ENCODE measurements at places on chromosomes 1 and 21. TPM values are rescaled to one million over a fixed set of nuclear protein-coding genes. Genes with fewer than 3 reads are reported as not detected.

Gene CLDN8
- polyA plus RNA-seq: 0.64 TPM

Gene SHISAL2A
- polyA plus RNA-seq: 0.89 TPM

Gene PROK1
- polyA plus RNA-seq: 11.1 TPM

Gene TGFB2
- polyA plus RNA-seq: 13.6 TPM

Gene HHAT
- polyA plus RNA-seq: 3.9 TPM

DNA sequence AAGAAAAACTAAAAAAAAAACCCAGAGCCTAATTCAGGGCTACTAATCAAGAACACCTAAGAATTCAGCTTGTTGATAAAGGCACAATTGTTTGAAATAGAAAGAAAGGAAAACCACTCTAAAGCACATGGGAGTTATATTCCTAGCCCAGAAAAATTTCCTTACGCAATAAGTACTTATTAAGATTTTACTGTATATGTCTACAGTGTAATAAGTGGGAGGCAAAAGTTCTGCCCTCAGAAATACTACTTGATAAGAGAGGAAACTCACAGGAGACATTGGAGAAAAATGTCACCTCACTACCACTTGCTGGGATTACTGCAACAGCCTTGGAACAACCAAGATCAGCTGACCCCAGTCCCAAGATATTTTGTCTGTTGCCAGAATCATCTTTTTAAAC is 66.1 kb downstream of the IARS2 start:
- DNase-seq: no peak

DNA sequence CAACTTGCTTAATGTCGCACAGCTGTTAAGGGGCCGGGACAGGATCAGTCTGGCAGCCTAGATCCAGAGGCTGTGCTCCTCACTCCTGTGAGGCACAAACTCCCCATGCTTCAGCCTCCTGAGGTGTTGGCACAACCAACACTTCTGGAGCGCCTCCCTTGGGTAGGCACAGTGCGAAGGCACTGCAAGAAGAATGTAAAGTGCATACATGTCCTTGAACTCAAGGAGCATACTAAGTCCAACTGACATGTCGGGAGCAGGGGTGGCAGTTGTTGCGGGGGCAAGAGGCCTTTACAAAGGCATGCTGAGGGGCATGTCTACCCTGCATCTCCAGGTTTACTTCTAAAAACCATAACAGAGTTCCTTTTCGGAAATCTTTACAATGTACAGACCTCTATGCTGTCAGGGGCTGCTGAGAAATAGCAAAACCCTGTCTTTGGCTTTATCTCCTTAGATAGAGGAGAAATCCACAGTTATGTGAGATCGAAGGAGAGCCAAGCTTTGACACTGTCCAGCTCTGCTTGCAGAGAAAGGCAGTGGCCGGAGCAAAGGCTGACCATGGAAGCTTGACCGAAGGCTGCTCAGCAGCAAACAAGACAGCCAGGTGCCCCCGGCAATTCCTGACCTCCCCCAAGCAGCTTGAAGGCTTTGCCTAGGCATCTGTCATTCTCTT is 93.9 kb downstream of the CDC7 start:
- DNase-seq: no peak

DNA sequence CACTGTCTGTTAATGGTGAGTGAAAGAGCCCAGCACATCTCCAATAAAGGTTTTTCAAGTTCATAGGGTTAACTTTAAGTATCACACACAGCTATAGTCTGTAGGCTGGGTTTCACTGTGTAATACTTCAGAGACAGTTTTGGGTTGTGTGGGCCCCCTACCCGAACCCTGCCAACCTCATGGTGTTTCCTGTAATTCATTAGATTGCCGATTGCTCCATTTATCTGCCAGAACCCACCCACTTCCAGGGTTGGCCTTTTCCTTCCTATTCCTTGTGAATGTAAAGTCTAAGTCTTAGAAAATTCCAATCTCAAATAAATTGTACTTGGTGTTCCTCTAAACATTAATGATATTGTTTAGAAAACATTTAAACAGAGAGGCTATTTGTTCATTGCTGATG is 43.6 kb downstream of the CTTNBP2NL start:
- DNase-seq: no peak

DNA sequence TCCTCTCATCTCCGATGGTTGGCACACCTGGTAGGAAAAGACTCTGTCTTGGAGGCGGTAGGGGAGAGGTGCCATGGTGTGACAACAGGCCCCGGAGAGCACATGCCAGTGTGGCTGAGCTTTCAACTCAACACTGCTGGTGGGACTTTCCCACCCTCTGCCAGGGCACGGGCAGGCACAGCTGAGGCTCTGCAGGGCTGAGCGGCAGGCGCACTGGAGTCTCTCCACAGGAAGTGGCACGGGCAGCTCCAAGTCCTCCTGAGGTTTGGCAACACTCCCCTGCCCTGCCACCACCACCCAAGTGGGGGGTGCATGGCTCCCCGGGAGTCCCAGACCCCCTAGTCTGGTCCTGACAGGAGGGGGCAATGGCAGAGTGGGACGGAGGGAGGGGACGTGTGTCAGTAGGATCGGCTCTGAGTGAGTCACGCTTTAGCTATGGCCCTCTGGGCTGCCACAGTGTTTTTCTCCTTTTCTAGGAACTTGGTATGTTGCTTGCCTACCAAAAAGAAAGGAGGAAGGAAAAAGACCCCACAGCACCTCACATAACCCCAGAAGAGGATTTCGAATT is 27.3 kb upstream of the EVA1B start:
- DNase-seq: no peak

DNA sequence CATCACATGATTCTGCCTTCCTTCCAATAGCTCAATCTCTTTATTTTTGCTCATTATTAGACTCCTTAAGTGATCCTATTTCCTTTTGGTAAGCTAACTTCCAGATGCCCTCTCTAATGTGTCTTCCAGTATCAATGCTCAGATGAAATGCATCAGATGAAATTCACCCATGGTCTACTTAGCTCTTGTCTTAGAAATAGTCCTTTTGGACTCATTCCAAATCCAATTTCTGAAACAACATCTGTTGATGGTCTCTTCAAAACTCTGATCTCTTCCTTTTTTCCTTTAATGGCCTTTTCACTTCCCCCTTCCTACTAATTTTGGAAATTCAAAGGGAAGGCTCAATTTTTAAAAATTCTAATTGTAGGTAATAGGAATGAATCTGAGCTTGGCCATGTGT is 81.1 kb upstream of the GREM2 start:
- DNase-seq: no peak

GRCh38 chr1:71687376-71687775 is 595.0 kb downstream of the NEGR1 start:
- DNase-seq: no peak

DNA sequence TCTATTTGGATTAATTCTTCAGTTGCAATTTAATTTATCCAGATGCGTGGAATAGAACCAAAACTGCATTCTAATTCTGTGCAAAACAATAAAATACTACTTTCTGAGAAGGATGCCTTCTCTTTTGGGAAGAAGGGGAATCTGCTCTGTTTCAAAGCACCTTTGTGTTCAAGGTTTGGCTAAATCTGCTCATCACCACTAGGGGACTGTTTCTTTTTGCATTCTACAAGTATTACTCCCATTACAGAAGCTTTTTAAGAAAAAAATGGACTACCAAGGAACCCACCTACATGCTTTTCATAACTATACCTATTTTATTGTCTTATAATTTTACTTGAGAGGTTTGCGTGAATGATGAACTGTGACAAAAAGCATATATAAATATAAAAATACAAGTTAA is 18.2 kb downstream of the MRPS6 start:
- no peak for DNase-seq

DNA sequence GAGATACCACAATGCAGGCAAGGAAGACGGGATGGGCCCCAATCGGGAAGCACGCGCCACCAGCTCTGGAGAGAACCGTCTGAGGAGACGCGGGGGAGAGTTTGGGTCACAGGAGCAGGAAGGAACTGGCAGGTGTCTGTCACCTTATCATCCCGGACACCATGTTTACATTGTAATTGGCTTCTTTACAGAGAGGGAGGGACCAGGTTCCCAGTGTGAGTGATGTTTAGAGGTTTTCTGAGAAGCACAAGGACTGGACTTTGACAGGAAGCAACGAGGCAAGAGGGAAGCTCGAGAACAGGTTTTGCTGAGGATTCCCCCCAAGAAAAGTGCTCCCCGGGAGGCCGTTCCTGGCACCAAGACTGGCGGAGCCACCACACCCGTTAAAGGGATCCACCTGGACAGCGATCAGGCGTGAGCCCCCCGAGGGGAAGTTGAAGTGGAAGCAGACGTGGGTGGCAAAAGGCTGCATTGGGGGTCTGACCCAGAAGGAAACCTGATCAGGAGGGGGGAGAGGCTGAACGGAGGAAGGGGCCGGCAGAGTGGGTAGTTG is 957 bp downstream of the EPS15 start:
- peak; percentile 80 for DNase-seq

GRCh38 chr1:24018611-24019580 is 38.8 kb upstream of the SRSF10 start:
- peak; percentile 98 for DNase-seq

- DNase-seq: no peak
Observed at GRCh38 chr1:153642161-153642560, 8.3 kb downstream of the CHTOP start.

DNA sequence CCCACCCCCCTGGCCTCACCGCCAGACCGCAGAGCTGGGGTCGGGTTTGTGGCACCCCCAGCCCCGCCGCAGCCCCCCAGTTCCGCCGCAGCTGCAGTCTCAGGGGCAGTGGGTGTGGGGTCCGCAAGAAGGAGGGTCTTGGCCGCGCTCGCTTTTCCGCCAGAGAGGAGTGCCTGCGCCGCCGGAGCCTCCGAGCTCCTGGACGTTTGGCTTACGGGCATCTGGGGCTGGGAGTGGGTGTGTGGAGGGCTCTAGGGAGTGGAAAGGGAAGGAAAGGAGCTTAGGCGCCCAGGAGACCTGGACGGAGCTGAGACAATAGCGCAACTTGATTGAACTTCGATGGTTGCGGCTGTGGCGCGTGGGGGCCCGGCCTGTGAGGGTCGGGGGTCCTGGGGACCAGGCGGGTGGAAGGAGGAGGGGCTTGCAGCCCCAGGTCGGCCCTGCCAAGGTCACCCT is 88.8 kb upstream of the IPO9 start:
- DNase-seq: peak; percentile 41

Data from hepatocyte (in vitro differentiated cells).